Vagina (tissue), 2 donors: ENCODE measurements at places on chromosomes 4 and X.

DNA sequence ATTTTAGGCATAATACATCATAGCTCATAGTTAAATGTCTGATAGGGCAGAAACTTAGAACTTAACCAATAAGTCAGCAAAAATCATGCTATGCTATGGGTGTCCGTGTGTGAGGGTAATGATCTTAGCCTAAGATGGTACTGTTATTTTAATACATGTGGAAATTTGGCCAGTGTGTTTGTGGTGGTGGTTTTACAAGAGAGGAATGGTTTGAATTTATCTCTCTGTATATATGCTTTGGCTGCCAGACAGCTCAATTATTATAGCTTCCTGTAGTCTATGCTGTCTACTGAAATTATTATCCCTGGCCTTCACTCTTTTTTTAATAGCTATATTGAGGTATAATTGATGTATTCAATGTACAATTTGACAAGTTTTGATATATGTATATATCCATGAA, 21.3 kb downstream of the ZNF330 start:
- no peak for DNase-seq

- no peak for DNase-seq
These were observed 34.1 kb downstream of the ANXA3 start for GRCh38 chr4:78585633-78586032.

DNA sequence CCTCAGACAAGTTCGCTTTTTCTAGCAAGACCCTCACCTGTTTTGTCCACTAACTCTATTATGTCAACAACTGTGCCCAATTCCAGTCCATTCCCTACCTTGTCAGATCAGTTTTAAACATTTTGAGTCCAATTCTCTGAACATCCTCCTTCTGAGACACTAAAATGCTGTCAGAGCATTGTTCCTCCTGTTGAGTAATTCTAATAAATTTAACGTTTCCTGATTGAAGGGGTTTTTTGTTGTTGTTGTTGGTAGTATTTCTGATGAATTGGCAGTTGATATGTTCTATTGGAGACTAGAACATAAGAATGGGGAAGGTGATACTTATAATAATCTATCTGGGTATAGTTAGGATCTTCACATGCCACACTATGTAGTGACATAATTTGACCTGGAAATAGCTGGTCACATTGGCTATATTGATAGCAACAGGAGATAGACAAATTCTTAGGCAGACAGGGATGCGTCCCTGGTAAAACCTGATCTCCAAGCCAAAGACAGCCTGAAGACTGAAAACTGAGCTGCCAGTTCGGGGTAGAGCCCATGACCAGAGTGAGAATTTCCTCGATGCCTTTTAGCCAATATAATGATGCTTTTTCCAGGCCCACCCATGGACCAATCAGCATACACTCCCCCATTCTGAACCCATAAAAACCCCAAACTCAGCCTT, 12.4 kb upstream of the CXCL2 start:
- no peak for DNase-seq

GRCh38 chr4:121062521-121062920, 9.8 kb downstream of the NDNF start:
- no peak for DNase-seq

- DNase-seq = no peak
These were observed 7.6 kb downstream of the CPLX1 start for GRCh38 chr4:818106-818921.

DNA sequence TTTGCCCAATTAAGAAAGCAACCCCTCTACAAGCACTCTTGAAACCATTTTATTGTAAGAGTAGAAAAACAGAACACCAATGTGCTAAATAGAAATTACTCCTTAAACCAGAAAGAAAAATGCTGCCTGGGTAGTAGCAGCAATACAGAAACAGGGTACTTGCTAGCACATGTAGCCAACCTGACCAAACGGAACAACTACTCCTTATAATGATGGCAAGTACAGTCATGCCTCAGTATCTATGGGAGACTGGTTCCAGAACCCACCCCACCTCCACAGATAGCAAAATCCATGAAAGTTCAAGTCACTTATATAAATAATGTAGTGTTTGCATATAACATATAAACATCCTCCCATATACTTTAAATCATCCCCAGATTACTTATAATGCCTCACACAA, 168.8 kb downstream of the ATRX start:
- no peak for DNase-seq

- DNase-seq = no peak
These were observed 72.3 kb downstream of the PRKG2 start for GRCh38 chr4:81142744-81143143.

- no peak for DNase-seq
These were observed 185.0 kb downstream of the CPE start for GRCh38 chr4:165563851-165564250.

GRCh38 chr4:145487631-145488030, 6.0 kb downstream of the SMAD1 start:
- no peak for DNase-seq

DNA sequence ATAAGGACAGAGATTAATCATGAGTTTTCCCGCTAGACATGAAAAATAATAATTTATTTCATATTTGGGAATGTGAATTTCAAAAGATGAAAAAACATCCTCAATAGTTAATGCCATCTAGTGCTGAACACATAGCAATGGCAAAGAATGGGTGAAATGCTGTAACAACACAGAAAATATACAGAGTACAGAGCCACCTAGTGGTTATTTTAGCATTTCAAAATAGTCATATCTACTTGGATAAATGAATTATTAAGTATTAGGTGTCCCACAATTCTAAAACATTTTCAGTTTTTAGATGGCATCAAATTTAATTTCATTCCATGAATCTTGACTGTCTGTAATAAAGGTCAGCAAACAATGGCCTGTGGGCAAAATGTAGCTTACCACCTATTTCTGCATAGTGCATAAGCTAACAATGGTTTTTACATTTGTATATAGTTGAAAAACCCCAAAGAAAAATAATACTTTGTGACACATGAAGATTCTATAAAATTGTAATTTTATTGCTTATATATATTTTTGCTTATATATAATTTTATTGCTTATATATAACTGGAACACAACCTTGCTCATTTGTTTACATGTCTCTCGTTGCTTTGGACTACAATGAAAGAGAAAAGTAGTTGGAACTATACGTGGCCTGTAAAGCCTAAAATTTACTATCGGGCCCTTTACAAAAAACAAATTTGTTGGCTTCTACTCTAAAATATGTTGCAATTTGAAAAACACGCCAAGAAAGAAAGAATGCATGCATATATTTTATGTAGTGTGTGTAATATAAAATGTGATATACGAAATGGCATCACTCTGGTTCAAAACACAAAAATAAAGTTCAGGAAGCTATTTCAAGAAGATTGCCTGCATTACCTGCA, 99.1 kb upstream of the FAM47C start:
- DNase-seq = no peak

GRCh38 chr4:7956270-7956808, 16.7 kb upstream of the AFAP1 start:
- DNase-seq = no peak

DNA sequence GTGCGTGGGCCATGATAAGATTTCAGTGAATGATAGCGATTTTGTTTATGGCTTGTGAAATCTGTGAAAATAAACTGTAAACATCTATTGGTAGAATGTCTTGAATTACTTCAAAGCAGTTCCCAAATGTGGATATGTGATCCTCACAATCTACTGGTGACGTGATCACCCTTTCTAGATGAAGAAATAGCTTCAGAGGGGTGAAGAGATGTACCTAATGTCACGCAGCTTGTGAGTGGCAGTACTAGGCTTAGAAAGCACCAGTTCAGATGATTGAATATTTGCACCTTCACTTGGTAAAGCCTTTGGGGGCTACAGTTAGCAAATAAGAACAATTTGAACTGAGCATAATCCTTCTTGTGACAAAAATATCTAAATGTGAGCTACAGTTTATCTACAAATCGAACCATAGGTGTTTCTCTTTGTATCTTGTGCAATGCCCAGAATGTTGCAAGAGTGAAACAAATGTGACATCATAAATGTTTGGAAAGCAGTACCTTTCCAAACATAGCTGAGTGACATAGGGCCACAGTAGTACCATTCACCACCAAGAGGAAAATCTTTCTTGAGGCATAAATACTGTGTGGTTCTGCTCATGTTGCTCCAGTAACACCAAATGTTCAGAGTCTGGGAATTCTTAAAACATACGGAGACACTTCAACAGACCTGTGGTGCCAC, 14.2 kb downstream of the PAK3 start:
- DNase-seq = no peak

- no peak for DNase-seq
These were observed 189.8 kb upstream of the GALNT7 start for GRCh38 chr4:172978848-172979247.

DNA sequence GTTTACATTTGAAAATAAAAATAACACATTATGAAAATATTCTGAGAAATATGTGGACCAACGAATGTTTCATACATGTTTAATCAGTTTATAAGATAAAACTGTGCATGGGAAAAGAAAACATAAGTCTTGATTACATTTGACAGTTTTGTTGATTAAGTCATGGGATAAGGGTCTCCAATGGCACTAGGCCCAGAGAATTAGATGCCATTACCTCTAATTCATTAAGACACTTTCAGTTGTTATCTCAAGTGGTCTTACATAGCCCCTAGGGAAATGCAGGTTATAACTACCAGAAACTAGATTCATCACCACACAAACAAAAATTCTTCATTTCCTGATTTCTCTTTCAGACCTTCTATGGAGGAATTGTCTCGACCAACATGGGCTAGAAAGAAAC, 300.8 kb downstream of the PCDH7 start:
- no peak for DNase-seq

DNA sequence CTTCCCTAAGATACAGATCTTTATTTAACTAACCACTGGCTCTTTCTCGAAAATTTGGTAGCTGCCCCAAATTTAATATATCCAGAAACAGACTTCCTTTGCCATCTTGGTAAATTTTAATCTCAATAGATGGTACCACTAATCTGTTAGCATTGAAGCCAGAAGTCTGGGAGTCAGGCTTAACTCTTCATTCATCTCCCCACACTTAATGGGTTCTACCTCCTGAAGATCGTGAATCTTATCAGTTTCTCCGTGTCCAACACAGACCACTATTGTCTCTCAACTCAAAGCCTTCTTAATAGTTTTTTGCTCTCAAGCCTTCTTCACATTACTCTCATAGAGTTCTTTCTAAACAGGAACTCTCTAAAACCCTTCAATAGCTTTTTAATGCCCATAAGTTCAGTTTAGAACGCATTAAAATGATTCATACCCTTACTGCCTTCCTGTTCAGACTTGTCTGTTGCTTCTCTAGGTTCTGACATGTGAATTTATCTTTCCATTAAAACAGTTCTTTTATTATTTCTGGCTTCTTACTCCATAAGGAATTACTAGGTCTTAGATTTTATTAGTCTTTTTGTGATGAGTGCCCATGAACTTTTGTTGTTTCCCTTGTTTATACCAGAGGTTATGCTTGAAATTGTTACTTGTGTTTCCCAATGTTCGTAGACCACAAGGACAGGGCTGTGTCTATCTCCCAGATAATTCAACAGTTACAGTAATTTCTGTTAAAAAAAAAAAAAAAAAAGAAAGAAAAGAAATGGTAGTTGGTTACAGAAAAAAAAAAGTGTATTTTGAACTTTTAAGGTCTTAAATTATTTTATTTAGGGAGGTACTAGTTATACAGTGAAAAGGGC, 54.7 kb downstream of the SMARCAD1 start:
- no peak for DNase-seq

GRCh38 chr4:15012017-15012788, 9.9 kb downstream of the CPEB2 start:
- DNase-seq = no peak

GRCh38 chrX:118025226-118025625, 91.4 kb downstream of the KLHL13 start:
- DNase-seq = no peak

DNA sequence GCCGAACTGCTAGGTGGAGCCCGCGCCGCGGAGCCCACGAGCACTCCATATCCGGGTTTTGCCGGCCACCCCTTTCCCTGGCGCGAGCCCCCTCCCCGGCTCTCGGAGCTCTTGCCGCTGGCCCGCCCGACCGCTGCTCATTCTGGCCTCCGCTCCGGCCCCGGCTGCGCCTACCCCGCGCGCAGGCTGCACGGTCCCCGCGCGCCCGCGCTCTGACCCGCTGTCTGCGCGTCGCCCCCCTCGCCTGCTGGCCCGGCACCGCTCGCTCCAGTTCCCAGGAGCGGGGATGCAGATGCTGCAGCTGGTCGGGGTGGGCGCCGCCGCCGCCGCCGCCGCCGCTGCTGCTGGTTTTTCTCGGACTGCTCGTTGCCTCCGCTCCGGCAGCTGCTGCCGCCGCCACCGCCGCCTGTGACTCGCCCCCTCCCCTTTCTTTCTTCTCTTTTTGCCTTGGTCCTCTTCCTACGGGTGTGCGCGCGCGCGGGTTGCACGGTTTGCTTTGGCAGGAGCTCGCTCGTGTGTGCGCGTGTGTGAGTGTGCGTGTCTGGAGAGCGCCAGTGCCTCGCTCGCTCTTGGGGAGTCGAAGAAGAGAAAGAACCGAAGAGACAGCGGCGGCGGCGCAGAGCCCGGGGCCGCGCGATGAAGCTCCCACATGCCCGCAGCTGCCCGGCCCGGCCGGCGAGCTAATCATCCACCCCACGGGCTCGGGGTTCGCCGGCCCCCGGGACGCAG, at the start of gene ADGRL3:
TSS of gene ADGRL3 (plus strand) at position 140 of the 729 bp plus-strand sequence.
- no peak for DNase-seq

DNA sequence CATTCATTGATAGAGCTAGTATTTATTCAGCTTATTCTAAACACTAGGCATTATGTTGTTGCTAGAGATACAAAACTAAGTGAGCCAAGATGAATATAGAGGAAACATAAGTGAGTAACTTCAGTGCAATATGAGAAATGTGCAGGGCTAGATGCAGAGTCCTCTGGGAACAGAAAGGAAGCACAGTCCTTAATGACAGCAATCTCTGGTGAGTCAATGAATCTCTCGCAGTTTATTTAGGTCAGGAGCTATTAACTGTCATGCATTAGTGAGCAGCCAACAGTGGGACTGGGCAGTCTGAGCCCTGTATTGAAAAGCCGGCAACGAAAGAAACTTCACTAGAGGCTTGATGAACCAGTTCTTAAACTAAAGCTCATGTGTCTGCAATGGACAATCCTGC, 598.1 kb upstream of the MAGEB2 start:
- DNase-seq = no peak

- no peak for DNase-seq
These were observed 60.2 kb downstream of the MAGEB16 start for GRCh38 chrX:35858361-35858760.

DNA sequence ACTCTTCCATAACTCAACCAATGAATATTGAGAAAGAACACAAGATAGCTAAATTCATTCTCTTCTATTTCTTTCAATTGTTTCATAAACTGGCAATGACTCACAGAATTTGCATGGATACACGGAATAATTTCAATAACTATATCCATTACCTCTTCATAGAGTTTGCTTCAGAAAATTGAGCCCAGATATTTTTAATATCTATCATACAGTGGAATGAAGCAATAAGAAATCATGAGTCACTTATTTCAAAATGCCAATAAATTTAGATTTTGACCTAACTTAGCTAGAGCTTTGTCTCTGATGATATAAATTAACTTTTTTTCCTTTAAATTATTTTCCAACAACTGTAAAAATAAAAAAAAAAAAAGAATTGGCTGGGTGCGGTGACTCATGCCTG, 22.2 kb upstream of the MANBA start:
- no peak for DNase-seq

GRCh38 chr4:183110244-183110643, 11.2 kb downstream of the WWC2 start:
- no peak for DNase-seq

GRCh38 chr4:39446842-39447573, 11.7 kb downstream of the RPL9 start:
- DNase-seq = no peak
